CD4-positive, alpha-beta T cell treated with Interleukin-15 for 4 hours (primary cell): ENCODE measurements at places on chromosomes 13 and 19.

GRCh38 chr13:38399535-38399934 lies 49.9 kb downstream of the UFM1 start:
- no peak for DNase-seq

GRCh38 chr13:46401432-46401831 lies 14.4 kb upstream of the RUBCNL start:
- no peak for DNase-seq

DNA sequence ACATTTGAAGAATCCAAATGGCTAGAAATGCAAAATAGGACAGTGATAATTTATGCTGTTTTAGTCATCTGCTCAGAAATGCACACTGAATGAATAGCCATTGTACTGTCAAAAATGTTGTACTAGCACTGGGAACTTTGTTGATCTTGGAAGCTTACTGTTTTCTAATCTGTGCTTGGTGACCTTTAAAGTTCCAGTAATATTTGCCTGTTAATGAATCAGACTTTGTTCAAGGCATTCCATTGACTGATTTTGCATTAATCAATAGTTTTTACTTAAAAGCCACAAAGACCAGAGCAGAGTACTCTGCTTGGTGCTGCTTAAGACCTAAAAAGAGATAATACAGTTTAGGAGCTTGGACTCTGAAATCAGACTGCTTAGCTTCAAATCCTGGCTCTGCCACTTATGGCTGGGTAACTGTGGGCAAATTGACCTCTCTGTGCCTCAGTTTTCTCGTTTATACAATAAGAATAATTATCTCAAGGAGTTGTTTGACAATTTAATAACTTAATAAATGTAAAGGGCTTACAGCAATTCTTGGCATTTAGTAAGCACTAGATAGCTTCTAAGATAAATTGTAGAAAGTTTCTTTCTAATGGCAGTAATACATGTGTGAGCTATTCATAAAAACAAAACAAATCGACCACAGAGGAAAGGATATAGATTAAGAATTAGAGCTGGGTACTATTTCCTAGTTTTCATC lies 4.6 kb upstream of the SLAIN1 start:
- no peak for DNase-seq

GRCh38 chr13:19794631-19795030 lies 11.9 kb upstream of the PSPC1 start:
- no peak for DNase-seq

- no peak for DNase-seq
These were observed 351.9 kb downstream of the EFNB2 start for GRCh38 chr13:106183410-106184065.

- no peak for DNase-seq
These were observed 47.4 kb upstream of the PCDH9 start for GRCh38 chr13:67277581-67277980.

- no peak for DNase-seq
These were observed 204.5 kb upstream of the ATXN8OS start for GRCh38 chr13:69903081-69903480.

DNA sequence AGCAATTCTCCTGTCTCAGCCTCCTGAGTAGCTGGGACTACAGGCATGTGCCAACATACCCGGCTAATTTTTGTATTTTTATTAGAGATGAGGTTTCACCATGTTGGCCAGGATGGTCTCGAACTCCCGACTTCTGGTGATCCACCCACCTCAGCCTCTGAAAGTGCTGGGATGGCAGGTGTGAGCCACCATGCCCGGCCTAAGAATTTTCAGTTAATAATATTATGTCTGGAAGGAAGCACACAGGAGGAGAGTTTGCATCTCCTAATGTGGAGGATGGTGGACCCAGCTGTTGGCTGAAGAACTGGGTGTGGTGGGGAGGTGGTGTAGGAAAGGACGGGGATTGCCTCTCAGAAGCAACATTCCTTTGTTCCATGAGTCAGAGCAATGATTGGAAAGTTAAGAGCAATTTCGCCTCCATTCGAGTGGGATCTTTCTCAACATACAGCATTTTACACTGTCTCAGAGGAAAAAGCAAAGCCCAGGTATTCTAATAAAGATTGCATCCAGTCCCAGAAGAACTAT lies 11.9 kb downstream of the PDCD2L start:
- no peak for DNase-seq
